ENCODE measurements at places on chromosomes 2 and 18. TPM values are rescaled to one million over a fixed set of nuclear protein-coding genes. Genes with fewer than 3 reads are reported as not detected.

GRCh38 chr2:147756069-147756468 lies 88.8 kb upstream of the ACVR2A start:
- ATAC-seq, result no peak

DNA sequence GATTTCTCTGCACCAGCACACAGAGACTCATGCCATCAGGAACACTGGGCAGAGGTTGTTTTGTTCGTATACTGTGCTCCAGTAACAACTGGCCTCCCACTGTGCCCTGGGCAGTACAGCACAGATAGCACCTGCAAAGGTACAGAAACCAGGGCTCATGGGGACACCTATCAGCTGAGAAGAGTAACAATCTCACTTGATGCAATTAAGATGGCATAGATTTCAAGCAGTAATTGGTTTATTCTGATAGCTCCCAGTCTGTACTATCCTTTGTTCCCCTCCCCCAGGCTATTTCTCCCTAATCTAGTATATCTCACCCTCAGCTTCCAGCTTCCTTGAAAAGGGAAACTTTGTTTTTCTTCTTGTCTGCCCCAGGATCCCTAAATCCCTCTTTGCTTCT lies 343.9 kb upstream of the MMADHC start:
- no peak for ATAC-seq

DNA sequence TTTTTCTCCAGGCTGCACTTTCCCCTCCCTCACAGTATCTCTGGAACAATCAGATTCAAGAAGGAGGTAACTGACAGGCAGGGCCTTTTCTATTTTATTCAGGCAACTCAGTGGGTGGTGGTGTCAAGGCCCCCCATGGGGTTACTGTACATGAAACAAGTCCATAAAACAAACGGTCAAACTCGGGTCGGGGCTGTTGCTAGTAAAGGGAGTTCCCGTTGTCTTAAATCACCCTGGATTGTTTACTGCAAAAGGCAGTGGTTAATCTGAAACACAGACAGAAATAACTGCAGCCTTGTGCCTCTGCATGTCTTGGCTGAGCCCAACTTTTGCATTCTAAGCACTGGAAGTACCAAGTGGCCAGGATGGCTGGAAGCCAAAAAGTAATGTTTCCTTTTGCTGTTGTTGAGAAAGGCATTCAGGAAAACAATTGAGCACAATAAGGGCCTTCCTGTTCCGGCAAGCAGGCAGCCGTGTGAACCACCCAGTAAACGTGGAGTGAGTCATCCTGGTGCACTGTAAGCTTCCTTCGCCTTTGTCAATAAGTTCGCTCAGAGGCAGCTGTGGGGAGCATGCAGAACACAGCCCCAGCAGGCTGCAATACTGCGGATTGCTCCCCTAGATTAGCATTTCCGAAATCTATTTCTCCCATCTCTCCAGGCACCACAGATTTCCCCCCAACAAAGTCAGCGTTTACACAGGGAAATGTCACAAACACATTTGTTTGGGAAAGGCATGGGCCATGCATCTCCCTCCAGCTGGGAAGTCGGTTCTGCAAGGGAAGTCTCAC lies 149.6 kb downstream of the IRS1 start:
- peak; percentile 97 for ATAC-seq

DNA sequence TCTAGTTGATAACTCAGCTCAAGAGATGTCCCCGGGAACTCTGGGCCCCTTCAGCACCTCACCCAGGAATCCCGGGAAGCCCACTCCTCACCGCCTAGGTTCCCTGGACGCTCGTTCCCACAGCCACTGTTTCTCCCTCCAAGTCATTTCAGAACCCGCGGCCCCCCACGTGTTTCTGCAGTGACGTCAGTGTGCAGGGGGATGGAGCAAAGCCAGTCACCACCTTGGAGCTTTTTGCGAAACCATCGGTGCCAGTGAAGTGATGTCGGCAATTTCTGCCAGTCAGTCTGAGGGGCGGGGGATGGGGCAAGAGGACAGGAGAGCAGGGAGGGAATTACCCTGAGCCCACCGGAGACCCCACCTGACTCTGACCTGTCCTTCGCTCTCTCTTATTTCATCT lies 119.2 kb downstream of the SNTG2 start:
- no peak for ATAC-seq

DNA sequence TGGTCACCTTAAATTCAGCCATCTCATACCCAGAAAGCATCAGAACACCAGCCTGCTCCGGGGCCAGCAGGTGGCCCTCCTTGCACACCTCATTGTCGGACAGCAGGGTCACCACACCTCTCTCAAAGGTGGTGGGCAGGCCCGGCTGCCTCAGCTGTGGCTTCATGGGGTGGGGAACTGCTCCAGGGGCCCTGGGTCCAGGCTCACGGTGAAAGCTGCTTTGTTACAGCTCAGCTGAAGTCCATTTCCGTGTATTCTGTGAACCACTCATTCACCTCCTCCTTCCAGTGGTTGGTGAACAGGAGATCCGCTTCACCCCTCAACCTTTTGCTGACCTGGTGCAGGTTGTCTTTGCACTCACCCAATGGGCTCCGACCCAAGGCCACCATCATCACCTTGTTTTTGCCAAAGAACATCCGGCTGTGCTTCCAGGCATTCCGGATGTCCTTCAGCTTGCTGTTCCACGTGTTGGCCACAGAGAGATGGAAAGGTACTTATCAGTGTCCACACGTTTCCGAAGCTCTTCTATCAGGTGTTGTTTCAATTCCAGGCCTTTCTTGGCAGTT lies 78.6 kb upstream of the LDLRAD4 start:
- ATAC-seq, result no peak

The STPG4 gene
- 0.13 TPM for total RNA-seq

The CEP192 gene
- total RNA-seq, result 19.8 TPM

The COLEC12 gene
- total RNA-seq, result 5.4 TPM

The LMAN1 gene
- total RNA-seq, result 153 TPM

The AQP12B gene
- total RNA-seq, result 0.25 TPM

The MGAT4A gene
- total RNA-seq, result 18.1 TPM

All from motor neuron (in vitro differentiated cells).